AG04449 (cell line): ENCODE measurements at places on chromosomes 1 and 21.
A peak's percentile ranks its signal among the peaks of the same experiment; 100 is the strongest.

DNA sequence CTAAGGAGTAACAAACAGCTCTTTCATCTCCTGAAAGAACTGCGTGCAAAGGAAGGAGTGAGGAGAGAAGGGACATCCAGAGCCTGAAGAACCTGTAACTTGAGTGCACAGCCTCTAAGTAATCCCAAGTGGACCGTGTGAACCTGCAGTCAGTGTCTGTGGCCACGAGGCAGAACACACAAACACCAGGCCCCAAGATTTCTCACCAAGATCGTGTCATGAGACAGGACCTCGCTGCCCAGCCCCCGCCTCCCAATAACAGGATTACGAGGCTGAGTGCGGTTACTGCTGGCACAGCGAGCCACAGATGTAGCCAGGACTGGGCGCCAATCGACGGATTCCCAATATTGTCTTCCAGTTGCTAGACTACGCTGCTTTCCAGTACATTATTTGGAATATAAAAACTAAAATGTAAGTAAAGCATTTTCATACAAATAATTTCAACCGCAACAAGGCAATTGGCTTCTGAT is 101.3 kb upstream of the SLC25A33 start:
- DNase-seq, result no peak

- no peak for DNase-seq
These were observed 982.5 kb upstream of the ADGRL2 start for GRCh38 chr1:80818211-80818610.

DNA sequence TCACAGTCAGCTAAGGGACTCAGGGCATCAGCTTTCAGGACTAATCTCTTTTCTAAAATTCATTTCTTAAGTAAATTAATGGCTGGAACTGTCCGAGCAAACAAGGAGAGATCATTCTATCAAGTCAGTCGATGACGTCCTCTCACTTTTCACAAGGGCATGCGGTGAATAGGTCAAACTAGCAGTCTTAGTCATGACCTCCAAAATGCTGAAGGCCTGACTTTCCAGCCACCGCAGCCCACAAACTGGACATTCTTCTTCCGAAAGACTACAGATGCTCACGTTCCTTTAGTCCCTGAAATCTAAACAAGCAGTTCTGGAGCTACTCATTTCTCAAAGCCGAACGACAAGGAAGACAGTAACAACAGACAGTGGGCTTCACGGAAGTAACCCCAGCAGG is 127.9 kb downstream of the TIAM1 start:
- no peak for DNase-seq

GRCh38 chr1:14735841-14736240 is 137.4 kb downstream of the KAZN start:
- no peak for DNase-seq

GRCh38 chr1:225360119-225360518 is 67.7 kb downstream of the LBR start:
- no peak for DNase-seq

DNA sequence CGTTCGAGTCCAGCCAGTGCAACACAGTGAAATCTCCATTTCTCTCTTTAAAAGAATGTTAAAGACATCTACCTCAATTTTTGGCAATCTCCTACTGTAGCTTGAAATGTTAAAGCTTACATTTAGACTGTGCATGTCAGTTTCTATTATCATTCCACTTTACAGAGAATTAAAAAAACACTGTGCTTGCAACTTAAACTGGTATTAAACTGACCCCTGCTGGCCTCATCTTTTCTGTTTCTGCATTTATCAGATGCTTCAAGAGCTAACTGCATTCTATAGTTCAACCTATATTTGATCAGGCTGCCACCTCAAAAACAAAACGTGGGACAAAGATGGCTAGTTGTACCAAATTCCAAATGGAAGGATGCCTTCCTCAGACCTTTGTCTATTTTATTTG is 226.5 kb downstream of the SMYD3 start:
- DNase-seq, result no peak

GRCh38 chr21:42636520-42637266 is 16.7 kb upstream of the PDE9A start:
- DNase-seq, result peak; percentile 10

DNA sequence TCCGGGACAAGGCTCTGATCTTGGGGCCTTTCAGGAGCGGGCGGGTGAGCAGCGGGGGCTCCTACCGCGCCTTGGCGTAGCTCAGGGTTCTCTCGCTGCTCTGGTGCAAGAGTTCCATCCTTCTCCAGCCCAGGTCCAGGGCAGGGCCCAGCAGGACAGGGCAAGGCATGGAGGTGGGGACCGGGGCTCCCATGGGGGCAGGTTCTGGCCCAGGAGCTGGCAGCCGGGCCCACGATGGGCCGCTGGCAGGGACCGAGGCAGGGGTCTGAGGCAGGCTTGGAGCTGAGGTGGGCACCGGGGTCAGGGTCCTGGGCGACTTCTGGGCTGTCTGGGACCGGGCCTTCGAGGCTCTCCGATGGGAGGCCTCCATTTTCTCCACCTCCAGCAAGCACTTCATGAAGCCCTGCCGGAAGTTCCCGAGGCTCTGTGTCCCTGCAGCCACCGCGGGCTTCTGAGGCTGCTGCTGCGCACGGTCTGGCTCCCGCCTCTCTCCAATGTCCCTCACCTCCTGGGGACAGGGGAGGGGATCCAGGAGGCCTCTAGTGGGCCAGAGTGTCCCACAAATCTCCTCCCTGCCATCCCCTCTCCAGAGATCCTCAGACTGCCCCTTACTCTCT is 27.6 kb downstream of the SPATA21 start:
- DNase-seq, result no peak

DNA sequence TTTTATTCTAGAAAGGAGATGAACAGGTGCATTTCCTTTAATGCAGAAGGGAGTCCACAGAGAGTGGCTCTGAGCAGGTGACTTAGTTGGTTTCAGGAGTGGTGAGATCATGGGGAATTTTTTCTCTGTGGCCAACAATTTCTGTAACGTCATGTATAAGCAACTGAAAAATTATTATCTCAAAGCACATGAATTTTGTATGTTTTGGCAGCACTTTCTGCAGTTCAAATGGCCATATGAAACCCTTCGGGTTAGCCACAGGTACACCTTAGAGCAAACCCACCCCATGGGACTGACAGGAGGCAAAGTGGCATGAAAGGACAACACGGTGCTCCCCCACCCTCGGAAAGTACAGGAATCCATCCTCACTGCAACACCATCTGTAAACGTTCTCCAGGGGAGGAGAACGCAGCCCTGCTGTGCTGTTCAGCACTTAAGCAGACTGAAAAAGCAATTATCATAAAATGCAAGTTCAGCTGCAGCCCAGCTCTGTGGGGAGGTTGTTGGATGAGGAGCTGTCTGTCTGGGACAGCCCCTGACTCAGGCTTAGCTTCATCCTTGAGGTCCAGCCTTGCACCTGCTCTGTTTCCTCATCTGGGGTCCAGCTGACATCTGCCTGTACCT is 55.8 kb upstream of the CLDN14 start:
- no peak for DNase-seq

DNA sequence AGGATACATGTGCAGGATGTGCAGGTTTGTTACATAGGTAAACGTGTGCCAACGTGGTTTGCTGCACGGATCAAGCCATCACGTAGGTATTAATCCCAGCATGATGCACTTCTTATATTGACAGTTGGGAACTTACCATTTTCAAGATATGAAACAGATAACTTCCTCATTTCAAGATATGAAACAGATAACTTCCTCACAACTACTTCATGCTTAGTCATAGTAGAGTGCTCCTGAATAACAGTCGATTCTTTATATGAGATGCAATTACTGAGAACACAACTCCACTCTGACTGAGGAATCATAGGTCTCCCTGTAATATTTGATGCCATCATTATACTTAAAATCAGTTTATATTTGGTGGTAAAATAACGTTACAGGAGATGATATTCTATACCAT is 1124.3 kb downstream of the AMY1C start:
- no peak for DNase-seq

- DNase-seq, result no peak
These were observed 79.7 kb upstream of the CHODL start for GRCh38 chr21:18164933-18165332.
